Stimulated activated CD8-positive, alpha-beta memory T cell treated with anti-CD3 and anti-CD28 coated beads, Interleukin-4, amount 100 ng/mL, for 4 hours (primary cell): ENCODE measurements at places on chromosomes 7 and 10.

DNA sequence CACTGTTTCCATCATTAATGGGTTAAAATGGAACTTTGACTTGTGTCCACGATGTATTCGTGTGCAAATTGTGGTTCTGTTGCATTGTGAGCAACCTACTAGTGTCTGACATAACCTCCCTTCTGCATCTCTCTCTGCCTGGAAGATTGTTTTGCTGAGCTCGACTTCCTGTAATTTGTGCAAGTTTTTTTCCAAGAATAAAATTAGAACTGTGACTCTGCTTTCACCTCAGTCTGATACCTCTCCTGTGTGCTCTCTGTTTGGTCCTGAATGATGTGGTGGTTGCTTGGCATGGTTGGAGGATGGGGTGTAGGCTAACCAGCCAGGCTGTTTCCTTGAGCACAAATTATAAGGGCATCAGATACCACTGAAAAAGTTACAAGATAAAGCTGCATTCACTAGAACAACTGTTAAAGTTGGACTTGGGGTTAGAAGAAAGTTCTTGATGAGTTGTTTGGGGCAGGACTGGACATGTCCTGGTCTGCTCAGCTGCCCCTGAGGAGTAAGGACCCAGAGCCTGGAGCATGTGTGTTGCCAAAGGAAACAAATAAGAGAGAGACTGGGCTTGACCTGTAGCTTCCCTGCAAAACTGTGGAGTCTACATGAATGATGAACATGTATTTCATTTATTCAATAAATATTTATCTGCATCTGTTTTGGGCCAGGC, 1.9 kb upstream of the VOPP1 start:
- DNase-seq = no peak

DNA sequence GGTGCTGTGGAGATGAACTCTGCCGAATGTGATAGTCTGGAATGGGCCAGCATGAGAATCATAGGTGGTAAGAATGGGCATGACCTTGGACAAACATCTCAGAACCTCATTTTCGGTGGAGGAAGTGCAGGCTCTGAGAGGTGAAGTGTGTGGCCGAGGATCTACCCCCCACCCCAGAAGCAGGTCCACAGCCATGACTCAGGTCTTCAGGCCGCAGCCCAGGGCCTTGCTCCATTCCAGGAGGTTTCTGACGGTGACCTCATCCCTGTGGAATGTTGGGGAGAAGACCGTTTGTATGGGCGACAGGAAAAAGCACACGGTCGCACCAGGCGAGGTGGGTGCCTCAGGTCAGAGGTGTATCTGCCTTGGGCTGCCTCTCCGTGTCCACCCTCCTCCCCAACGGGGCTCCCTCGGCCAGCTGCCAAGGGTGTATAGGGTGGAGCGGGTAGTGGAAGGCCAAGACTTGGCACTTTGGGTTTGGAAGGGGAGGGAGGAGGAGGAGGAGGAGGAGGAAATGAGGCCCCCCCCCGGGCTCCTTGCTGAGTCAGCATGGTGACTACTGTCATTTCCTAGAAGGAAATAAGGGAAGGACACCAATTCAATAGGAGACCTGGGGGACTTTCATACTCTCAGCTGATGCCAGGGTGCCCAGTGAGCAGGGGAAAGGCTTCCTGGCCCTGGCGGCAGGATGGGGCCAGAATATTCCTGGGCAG, 168.0 kb upstream of the RHEB start:
- DNase-seq = no peak

GRCh38 chr7:100545360-100546128, 6.5 kb downstream of the AGFG2 start:
- DNase-seq = no peak

GRCh38 chr7:6147627-6148026, 116.5 kb downstream of the ANKRD61 start:
- DNase-seq = no peak

DNA sequence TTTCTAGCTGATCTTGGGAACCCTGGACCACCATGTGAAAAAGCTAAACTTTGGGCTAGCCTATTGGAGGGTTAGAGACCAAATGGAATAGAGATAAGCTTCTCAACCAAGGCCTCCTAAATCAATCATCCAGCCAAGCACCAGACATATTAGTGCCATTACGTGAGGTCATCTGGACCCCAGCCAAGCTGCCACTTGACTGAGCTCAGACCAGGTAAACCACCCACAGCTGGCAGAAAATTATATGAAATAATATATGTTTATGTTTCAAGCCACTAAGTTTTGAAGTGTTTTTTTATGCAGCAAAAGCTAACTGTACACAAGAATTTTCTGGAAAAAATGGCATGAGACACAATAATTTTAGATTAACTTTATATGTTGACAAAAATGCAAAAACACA, 82.6 kb upstream of the PCGF5 start:
- DNase-seq = no peak

DNA sequence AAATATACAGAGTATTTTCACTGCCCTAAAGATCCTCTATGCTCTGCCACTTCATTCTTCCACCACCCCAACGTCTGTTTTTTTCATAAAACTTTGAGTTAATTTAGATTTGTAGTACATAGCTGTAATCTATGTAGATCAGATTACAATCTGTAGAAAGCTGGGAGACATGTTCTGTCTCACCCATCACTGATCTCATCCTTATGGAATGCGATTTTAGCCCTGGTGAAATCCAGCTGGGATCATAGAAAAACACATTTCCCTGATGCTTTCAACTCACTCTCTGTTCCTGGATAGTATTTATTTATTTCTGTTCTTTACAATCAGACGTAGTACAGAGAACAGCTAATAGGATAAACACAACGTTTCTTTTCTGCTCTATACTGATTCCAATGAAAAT, 521.0 kb downstream of the KIF20B start:
- no peak for DNase-seq
